SHP77 (cell line): ENCODE measurements at places on chromosomes 5 and 9.

DNA sequence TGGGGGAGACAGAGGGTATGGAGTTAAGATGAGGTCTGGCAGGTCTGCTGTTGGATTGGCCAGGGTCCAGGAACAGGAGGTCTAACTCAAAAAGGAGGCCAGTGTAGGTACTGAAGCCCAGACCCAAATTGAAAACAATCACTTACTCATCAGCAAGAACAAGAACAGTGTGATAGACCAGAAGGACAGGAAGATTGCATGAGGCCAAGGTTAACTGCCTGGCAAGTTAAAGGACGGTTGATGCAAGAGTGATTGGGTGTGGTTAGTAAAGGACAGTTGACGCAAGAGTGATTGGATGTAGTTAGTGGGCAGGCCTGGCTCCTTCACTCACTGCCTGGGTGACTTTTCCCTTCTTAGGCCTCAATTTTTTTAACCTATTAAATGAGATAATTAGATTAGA lies 132.6 kb downstream of the PDZD2 start:
- DNase-seq = no peak

GRCh38 chr9:122055701-122056100 lies 37.4 kb downstream of the TTLL11 start:
- DNase-seq = no peak

GRCh38 chr9:124221676-124222075 lies 36.1 kb upstream of the NEK6 start:
- no peak for DNase-seq

- no peak for DNase-seq
Observed at GRCh38 chr5:155080721-155081120, 67.2 kb downstream of the KIF4B start.

- no peak for DNase-seq
Observed at GRCh38 chr5:97405941-97406340, 222.9 kb upstream of the RIOK2 start.

DNA sequence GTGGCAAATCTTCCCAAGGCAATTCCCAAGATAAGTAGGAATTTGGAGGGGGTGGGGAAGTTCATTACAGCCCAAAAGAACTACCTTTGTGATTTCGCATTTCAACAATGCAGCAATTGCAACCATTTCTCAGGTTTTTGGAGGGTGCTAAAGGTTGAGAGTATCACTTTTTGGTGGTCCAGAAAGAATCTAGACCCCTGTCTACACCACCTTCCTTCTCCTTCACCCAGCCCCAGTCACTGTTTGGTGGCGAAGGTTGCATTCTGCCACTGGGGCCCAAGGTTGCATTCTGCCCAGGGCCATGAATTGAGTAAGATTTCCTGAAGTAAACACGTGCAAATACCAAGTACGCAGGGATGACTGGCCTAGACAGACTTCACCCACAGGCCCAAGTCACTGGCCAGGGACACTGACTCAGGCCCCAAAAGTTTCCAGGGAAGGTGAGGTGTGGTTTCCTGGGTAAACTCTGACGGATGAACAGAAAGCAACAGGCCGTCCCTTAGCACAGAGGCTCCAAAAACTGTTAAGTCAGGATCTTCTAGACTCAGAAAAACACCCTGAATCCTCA lies 5.7 kb downstream of the PDE6A start:
- no peak for DNase-seq

- DNase-seq = no peak
Observed at GRCh38 chr5:91978221-91978882, 595.2 kb upstream of the ARRDC3 start.

DNA sequence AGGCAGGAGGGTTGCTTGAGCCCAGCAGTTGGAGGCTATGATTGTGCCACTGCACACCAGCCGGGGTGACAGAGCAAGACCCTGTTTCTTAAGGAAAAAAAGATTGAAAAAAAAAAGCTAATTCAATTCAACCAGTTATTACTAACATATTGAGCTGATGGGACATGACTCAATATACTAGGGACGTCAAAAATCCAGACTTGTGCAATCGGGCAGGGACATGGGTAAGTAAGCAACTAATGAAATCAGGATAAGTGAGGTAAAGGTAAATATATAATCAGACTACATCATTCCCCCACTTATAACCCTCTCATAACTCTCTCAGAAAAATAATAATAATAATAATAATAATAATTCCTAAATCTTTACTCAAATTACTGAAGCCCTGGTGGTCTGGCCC lies 975 bp upstream of the HAVCR1 start:
- no peak for DNase-seq

DNA sequence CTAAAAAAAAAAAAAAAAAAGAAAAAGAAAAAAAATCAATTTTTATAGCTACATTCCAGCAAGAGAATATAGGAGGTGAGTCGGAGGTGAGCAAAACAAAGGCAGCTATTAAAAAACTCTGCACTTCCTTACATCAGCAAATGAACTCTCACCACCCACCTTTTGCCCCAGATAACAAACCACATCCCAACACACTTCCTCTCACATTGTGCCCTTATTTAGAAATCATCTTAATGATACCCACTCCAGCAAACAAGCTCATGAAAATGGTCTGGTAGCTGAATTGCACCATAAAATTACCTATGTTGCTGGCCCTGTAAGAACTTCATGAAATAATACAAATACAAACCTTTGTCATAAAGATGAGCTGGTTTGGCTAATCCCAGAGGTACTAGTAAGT lies 82.9 kb downstream of the CEMIP2 start:
- DNase-seq = no peak

- DNase-seq = no peak
Observed at GRCh38 chr9:76399856-76400255, 5.6 kb upstream of the RFK start.

- DNase-seq = no peak
Observed at GRCh38 chr9:13896922-13897835, 416.8 kb downstream of the NFIB start.

DNA sequence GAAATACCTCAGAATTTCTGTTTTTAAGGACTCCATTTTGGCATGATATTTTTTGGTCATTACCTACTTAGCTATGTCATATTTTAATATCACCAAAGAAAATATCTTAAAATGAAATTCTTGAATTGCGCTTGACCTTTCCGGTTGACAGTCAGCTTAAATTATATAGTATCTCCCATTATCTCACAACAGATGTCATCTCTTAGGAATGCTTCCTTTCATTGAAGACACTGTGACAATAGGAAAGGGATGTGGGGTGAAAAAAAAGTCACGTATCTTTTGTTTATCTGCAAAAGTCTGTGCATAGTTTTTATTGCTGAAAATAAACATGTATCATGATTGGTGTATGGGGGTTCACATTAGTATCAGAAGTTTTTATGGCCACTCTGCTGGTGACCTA lies 105.8 kb downstream of the INVS start:
- no peak for DNase-seq

GRCh38 chr5:35145691-35146317 lies 84.5 kb downstream of the PRLR start:
- no peak for DNase-seq

DNA sequence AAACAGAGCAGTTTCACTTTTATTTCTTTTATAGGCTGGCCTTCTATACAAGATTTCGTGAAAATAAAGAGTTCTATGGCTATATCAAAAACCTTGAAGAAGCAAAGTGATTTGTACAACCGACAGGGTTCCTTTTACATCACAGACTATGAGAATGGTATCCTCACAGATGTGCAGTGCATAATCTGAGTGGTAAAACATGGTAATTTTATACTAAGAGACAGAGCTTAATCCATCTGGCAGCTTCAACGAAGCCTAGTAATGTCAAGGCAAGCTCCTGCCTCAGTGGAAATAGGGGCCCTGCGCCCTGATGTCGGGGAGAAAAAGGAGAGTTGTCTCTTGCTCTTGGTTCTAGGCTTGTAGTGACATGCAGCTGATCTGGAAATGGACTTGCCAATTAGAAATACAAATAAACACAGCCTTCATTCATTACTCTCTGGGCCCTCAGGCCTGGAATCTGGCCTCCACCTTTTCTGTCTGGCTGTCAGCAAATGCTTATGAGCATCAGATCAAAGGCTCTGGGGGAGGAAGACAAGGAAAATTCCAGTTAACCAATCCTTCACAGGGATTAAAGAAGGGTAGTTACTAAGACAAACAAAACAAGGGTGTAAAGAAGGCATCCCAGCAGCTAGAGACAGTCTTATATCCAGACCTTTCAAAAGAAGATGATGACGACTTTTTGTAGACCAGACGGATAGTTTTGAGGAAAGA lies 33.6 kb upstream of the TRIM32 start:
- no peak for DNase-seq

DNA sequence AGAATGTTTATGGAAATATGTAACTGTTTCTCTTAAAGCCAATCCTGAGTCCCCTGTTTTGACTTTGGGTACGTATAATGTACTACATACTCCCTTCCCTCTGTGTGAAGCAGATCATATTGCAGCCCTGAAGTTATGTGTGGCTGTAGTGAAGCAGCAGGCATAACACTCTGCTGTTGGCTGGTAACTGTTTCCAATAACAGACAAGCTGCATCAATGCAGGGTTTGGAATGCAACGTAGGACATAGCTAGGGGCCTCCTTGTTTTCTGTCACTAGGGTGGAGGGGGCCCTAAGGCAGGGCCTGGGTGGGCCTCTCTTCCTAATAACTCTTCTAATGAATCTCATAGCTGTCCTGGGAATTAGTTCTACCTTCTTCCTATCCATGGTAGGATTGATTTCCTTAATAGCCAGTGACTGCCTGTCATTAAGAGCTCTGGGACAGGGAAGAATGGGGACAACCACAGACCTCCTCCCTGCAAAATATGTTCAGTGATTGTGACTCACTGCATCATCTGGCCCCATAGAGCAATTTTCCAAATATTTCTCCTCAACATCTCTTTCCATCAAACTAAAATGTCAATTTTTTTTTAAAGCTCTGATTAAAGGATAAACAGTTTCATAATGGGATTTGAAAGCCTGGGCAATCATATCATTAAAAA lies 129.6 kb upstream of the HMHB1 start:
- DNase-seq = no peak

DNA sequence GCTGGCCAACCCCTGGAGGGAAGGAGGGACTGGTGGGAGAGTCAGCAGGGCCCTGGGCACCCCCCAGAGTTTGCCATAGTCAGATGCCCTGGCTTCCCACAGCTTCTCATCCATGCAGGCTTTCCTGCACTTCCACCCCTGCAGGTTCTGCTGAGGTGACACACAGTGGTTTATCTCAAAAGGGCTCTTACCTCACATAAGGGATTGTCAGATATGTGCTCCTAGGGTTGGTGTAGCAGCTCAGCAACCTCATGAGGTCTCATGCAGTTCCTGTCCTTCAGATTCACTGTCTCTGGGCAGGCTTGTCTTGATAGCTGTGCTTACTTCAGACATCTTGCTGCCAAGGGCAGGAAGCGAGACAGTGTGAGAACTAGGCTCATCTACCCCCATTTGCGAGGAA lies 143.4 kb downstream of the KDM4C start:
- no peak for DNase-seq

- no peak for DNase-seq
Observed at GRCh38 chr5:153425914-153426313, 64.6 kb upstream of the GRIA1 start.

GRCh38 chr5:83000428-83000827 lies 76.8 kb downstream of the TMEM167A start:
- DNase-seq = no peak

DNA sequence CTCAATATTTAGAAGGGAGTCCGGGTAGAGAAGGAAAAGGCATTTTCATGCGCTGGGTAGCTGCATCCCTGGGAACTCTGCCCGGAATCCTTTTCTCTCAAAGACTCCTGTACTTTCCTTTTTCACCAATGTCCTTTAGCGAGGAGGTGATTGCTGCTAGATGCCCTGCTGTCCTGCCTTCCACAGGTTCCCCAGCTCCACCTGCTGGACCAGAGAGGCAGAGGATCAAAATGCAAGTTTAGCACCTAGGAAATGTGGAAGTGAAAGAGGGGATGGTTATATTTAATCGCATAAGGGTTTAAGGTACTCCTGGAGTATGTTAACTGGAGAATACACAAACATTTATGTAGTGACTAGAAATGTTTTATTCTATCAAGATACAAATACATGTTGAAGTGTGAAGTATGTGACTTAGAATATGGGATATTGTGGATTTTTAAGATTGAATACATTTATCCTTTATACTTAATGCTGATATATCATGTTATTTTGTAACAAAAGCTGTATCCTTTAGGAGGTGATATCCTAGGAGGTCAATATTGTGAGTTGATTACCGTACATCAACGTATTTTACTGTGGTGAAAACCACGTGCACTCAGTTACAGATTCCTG lies 145.7 kb downstream of the ARHGAP26 start:
- DNase-seq = peak; percentile 48

- no peak for DNase-seq
Observed at GRCh38 chr5:30498972-30499371, 694.5 kb upstream of the CDH6 start.

- peak; percentile 41 for DNase-seq
Observed at GRCh38 chr9:90870621-90871326, 69.2 kb downstream of the SYK start.

GRCh38 chr5:143141652-143142051 lies 261.8 kb downstream of the NR3C1 start:
- DNase-seq = no peak

DNA sequence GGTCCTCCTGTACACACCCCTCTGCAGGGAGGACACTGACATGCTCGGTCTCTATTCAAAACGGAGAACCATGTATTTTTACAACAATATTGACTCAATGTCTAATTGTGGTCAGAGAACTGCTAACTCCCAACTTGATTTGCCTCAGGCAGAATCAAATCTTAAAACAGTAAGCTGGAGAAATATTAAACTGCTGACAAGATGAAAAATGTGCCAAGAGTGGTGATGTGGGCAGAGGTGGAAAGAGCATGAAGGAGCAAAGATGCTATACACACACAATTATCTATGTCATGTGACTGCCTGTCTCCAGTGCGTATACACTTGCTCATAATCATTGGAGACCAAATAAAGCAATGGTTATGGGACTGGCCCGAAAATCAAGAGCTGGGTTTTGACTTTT lies 556.1 kb upstream of the ZNF608 start:
- no peak for DNase-seq

- DNase-seq = no peak
Observed at GRCh38 chr9:89144238-89144637, 34.4 kb downstream of the SHC3 start.

- no peak for DNase-seq
Observed at GRCh38 chr5:132749506-132749905, 2.3 kb downstream of the CCNI2 start.

GRCh38 chr9:79801459-79801858 lies 229.7 kb downstream of the TLE4 start:
- no peak for DNase-seq
